D341Med (cell line): ENCODE measurements at places on chromosomes 16 and 17.

DNA sequence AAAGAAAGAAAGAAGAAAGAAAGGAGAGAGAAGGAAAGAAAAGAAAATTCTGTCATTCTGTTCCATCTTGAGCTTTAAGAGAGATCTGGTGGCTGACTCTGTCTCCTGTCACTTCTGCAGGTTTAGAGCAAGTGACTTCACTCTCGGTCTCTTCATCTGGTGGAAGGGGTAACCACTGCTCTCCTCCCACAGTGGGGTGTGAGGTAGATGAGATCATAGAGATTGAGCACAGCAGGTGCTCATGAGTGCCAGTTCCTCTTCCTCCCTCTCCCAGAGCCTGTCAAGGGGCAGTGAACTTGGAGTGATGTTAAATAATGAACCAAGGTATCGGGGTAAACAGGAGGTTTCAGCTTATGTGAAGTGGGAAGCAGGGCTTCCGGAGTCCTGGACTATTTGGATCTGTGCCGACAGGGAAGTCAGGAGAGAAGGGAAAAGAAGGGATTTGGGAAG lies 47.7 kb downstream of the BEAN1 start:
- DNase-seq: no peak

DNA sequence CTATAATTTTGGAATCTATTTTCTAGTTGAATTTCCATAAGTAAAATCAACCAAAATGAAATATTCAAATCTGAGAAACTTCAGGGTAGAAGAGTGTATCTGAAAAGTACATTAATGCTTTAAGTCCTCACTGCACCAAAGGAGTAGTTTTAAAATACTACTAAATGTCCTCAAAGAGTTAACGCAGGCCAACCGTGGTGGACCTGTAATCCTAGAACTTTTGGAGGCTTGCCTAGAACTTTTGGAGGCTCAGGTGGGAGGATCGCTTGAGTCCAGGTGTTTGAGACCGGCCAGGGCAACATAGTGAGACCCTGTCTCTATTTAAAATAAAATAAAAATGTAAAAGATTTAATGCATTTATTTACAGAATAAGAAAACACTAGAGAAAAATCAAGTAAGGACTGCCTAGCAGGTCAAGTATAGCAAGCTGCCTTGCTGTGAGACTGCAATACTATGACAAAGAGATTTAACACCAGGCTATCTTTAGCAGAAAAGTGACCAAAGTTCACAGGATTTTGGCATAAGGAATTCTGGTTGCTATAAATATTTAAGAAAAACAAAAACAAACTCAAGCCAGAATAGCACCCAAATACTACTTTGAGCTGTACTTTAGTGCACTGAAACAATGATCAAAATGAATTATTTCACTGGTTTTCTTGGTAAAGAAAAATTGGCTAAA lies 41.0 kb downstream of the CHCT1 start:
- no peak for DNase-seq

DNA sequence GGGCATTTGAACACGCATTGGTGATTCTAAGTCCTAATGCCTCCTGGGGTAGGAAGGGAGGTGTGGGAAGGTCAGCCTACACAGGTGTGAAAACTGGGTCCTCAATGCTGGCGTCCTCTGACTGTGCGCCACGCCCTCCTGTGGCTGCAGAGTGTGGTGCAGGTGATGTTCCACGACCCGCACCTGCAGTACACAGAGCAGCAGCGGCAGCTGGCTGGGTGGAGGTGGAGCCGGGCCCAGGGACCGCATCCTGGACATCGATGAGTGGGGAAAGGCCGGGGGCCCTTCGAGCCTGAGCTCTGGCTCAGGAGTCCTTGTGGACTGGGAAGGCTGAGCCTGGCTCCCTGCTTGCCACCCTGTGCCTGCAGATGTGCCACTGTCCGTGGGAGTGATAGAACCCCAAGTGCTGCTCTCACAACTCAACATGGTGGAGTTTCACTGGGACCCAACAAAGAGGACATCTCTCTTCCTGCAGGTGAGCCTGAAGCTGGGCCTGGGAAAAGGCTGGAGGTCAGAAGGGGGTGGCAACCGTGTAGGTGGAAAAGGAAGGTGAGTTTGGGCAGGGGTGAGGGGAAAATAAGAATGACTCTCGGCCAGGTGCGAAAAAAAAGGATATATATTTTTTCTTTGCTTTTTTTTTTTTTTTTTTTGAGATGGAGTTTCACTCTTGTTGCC lies 14.0 kb upstream of the STAC2 start:
- DNase-seq: peak; percentile 88

- DNase-seq: no peak
Measured at GRCh38 chr17:69057280-69057679, 3.4 kb downstream of the ABCA9 start.

DNA sequence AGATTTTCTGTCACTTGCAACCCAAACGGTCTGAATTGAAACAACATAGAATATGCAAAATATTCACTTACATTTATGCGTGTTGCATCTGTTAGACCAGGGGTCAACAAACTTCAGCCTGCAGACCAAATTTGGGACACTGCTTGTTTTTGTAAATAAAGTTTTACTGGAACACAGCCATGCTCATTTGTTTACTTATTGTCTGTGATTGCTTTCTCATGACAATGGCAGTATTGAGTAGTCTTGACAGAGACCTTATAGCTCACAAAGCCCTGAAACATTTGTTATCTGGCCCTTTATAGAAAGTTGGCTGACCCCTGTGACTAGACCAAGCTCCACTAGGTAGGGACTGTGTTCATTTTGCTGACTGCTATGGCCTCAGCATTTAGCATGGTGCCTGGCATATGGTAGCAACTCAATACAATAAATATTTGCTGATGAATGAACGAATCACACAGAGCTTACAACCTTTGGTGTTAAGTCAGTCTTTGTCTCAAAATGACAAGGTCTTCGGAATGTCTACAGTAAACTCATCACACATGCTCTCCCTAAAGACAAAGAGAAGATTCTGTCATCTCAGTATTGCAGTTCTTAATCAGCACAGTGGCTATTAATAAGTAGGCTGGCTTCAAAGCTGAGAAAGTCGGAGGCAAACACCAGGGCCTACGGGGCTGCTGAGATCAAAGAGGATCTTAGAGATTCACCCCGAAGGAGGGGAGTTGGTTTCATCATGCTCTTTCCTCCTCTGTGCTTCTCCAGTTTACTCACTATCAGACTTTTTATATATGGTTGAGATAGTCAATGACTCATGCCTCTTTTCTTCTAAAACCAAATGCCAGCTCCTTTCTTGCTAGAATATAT lies 95.2 kb upstream of the AXIN2 start:
- no peak for DNase-seq

- DNase-seq: no peak
Measured at GRCh38 chr16:52056259-52056658, 490.7 kb downstream of the TOX3 start.
